ENCODE measurements at places on chromosomes 2 and 18. TPM values are rescaled to one million over a fixed set of nuclear protein-coding genes. Genes with fewer than 3 reads are reported as not detected.
A peak's percentile ranks its signal among the peaks of the same experiment; 100 is the strongest.

DNA sequence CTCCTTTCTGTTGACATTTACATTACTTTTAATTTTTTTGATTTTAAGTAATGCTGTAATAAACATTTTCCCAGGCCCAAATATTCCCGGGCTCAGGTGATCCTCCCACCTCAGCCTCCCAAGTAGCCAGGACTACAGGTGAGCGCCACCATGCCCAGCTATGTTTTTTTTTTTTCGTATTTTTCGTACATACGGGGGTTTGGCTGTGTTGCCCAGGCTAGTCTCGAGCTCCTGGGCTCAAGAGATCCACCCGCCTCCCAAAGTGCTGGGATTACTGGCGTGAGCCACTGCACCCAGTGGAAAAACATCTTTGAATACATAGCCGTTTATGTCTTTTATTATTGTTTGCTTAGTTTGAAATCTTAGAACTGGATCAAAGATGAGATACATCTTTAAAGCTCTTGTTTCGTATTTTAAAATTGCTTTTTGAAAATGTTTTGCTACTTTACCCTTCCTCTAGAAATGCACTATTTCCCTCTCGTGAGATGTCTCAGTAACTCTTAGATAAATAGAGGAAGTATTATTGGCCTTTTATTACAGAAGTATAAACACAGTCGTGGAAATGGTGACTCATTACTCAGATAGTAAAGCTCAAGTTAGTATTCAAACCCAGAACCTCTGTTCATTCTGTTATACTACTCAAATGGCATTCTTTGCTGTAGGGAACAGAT is 2.4 kb downstream of the SMCHD1 start:
- no peak for DNase-seq

- no peak for DNase-seq
These were observed 50.3 kb upstream of the GREB1L start for GRCh38 chr18:21191596-21192307.

GRCh38 chr2:39120521-39120770 is 405 bp downstream of the SOS1 start:
- no peak for DNase-seq

- no peak for DNase-seq
These were observed 72.8 kb downstream of the FMNL2 start for GRCh38 chr2:152407806-152408205.

DNA sequence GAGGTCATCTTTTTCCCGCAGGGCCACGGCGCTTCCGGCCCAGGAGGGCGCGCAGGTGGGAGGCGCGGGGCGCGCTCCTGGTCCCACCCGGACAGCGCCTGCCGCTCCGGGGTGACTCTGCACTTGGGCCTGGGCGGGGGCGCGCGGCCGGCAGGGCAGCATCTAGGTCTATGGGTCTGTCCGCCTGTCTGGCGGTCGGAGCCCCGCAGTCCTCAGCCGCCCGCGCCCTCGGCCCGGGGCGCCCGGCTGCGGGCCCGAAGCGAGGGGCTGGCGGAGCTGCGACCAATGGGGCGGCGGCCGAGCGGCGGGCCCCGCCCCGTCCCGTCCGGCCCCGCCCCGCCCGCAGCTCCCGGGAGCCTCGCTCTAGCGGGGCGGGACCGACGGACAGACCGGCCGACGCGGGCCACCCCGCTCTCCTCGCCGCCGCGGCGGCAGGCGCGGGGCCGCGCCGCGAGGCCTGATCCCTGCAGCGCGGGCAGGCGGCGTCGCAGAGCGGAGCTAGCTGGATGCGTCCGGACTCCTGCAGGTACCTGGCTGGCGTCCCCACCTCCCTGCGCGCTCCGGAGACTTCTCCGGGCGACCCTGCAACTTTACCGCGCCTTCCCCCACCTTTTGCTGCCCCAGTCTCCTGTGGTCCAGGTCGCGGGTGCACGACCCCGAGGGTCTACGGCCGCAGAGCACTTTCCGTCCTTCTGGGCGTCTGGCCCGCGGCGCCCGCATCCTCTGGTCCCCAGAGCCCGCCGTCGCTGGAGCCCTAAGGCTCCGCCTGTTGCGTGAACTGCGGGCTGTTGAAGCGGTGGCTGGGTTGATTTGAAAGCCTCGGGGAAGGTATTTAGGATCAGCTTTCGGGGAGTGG is at the start of gene KCNS3:
KCNS3 (plus strand) TSS at position 387 of the 856 bp plus-strand sequence. CDS start 52,342 bp downstream, outside the sequence.
- DNase-seq = peak; percentile 68

DNA sequence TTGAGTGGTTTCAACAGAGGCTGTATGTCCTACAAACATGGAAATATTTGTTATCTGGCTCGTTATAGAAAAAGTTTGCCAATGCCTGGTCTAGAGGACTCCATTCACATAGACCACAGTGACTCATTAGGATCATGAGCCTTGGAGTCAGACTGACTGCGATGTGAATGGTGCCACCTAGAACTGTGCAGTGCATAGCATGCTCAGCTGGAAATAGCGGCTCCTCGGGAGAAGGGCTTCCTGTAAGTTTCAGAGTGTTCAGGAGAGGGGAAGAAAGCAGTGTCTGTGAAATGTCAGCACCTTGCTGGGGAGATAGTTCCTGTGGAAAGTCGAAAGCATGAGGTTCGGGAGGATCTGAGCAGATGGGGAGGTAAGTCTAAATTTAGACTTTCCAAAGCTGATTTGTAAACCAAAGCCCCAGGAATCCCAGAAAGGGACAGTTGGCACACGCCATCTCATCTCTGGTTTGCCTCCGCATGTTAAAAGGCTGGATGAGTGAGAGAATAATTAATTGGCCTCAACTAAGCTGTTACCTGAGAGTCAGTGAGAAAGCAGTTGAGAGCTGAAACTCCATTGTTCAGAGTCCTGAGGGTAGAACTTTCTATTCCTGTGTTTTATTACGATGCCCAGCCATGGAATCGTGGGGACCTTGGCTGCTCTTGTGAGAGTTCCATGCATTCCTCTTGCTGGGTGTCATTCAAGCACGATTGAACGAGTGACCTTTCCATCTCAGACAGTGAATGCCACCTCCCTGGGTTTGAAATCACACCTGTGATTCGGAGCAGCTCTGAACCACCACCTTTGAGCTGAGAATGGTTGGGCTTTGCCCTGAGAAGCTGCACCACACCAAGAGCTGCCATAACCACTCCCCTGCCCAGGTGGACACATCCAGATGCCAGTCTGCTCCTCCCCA is 99.5 kb downstream of the MAPK4 start:
- DNase-seq = no peak

GRCh38 chr18:6682437-6683111 is 46.9 kb upstream of the ARHGAP28 start:
- DNase-seq = no peak

DNA sequence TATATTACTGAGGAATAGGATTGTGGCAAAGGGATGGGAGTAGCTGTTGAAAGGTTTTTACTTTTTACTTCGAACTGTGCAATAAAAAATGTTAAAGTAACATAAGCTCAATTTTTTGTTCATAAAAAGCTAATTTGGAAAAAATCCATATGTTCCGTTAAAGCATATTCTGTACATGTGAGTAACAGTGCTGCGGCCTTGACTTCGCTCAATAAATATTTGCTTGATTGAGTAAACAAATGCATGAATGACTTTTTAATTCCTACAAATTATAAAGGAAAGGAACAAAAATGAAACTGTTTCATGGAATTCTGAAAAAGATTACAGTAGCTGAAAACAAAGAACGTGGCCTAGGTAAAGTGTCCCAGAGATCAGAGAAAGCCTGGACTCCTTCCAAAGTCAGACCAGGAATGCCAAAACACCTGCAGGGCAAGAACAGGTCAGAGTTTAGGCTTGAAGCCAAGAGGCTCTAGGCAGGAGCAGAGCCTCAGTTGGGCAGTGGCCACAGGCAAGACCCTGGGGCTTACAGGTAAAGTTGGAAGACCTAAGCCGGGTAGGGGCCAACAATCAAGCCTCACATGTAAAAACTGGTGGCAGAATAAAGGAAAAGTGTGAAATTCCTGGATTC is 44.3 kb upstream of the FIGN start:
- DNase-seq = no peak

QPCT gene
- total RNA-seq = 1.8 TPM

DNAH6 gene
- total RNA-seq = not detected

GRCh38 chr2:193847991-193848390 is 1653.3 kb upstream of the TMEFF2 start:
- DNase-seq = no peak

DNA sequence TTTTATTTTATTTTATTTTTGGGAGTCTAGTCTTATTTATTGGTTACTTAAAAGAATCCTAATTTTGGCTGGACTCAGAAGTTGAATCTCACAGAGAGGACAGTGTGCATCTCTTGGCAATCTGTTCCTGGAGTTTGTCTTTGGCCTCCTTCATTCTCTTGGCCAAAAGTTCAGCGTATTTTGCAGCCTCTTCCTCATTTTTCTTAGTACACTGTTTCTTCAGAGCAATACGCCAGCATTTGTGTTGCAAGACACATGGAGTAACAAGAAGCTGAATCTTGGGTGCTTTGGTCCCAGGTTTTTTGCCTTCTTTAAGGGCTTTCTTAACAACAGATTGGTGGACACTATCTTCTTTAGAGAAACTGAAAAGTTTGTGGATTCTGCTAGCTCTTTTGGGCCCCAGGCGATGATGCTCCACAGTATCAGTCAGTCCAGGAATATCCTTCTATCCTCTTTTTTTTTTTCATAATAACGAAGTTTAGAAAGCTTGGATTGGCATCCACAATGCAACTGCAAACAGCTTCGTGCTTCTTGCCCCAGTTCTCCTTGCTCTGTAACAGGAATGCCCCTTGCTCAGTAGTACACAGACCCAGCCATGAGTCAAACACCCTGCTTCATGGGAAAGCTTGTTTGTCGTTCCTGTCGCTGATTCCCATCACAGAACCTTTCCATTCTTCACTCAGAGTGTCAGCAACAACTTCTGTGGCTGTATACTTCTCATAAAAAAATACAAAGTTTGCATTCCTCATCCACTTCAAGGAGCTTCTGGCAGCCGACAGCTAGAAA is 34.8 kb upstream of the RFX8 start:
- DNase-seq = no peak

DNA sequence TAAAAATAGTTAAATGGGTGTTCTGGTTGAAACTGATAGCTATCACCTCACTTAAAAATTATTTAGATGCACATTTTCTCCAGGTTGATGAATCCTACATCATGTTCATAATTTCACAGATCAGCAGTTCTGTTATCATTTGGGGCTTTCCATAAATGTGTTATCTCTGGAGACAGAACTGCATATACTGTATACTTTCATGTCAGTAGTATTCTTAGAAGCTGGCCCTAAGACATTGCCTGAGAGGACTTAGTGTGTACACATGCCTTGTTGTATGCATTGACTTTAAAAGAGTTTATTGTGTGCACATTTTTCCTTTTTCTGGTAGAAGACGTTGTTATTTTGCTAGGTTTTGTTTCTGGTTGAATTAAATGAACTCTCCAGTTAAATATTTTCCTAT is 41.0 kb downstream of the PIK3C3 start:
- no peak for DNase-seq

- no peak for DNase-seq
These were observed 147.7 kb downstream of the TSN start for GRCh38 chr2:121903037-121903689.

- no peak for DNase-seq
These were observed 83.3 kb upstream of the POMC start for GRCh38 chr2:25251422-25252273.

- DNase-seq = no peak
These were observed 2.5 kb downstream of the BABAM2 start for GRCh38 chr2:27893006-27893405.

HEATR5B gene
- 10.6 TPM for total RNA-seq

DNA sequence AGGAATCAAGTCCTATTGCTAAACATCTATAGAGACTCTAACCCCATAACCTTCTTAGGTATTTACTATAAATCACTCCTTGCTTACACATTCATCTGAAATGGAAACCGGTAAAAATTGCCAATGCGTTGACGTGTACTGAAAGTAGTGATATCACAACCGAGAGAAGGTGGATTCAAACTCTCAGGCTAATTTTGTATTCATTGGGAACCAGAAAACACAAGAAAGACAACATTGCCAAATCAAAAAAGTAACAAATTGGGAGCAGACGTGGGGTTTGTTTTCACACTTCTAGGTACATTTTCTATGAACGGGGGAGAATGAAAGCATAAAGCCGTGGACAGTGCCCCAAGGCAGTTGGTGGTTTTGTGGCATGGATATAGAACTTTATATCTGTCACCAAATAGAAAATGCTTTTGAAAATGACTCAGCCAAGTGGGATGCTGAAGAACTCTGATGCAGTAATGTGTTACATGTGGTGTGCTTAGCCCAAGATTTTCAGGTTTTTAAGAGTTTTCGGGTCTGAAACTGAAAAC is 155.1 kb upstream of the RASGRP3 start:
- no peak for DNase-seq

DNA sequence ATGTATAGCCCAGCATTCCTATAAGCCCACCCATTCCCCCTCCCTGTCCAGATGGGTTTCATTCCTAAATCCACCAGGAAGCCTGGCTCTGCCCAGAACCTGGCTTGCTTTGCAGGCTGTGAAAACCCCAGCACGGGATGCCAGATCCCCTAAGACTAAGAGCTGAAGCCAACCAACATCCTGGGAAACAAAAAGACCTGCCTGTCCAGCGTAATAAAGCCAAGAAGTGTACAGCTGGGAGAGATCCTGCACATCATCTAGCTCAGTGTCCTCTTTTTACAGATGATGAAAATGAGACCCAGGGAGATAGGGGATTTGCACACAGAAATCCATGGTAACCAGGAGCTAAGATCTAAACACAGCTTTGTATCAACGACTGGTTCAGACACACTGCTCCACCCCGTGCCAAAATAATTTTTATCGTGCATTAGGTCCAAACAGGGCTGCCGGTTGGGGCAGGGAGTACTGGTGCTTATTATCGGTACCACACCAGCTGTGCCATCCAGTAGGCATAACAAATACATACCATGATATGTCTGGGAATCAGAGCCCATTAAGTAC is 2.9 kb downstream of the RND3 start:
- DNase-seq = no peak

- no peak for DNase-seq
These were observed 45.6 kb upstream of the ODC1 start for GRCh38 chr2:10493634-10494281.

- DNase-seq = no peak
These were observed 18.7 kb downstream of the MEMO1 start for GRCh38 chr2:31992025-31992579.

- DNase-seq = no peak
These were observed 40.6 kb downstream of the KIAA2012 start for GRCh38 chr2:202113571-202114142.

DNA sequence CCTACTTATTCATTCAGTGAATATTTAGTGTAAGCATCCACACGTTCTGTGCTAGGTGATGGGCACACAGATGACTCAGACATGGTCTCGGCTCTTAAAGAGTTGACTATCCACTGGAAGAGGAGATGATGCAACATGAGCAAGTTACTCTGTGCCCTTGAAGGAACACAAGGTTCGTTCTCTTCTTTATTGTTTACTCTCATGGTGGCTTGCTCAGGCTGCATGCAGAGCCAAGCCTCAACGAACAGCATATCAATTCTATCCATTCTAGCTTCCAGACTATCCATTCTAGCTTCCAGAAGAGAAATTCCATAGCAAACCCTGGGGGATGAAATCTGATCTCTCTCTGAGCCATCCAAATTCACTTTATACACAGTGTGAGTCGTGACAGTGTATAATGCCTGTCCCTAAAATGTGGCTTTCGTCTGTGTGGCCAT is 68.1 kb upstream of the CTAGE1 start:
- no peak for DNase-seq

- DNase-seq = no peak
These were observed 25.7 kb downstream of the MAP4K3 start for GRCh38 chr2:39411181-39411944.

RGPD3 gene
- 0.75 TPM for total RNA-seq

RFX8 gene
- not detected for total RNA-seq

PSMD14 gene
- total RNA-seq = 238 TPM

CCDC93 gene
- total RNA-seq = 6.3 TPM

DNAJC27 gene
- 3.6 TPM for total RNA-seq
